ENCODE measurements at places on chromosomes 1 and 21. TPM values are rescaled to one million over a fixed set of nuclear protein-coding genes. Genes with fewer than 3 reads are reported as not detected.

Gene OR10J1
- not detected for total RNA-seq

GRCh38 chr1:226643177-226643576 is 94.6 kb downstream of the STUM start:
- peaks cover 5% of the 10 kb centered on the region for H3K36me3 ChIP-seq
- peaks cover 59% of the 10 kb centered on the region for H3K4me1 ChIP-seq
- peak overlapping the region; percentile 71 for H3K27ac ChIP-seq
- H3K4me3 ChIP-seq = peak overlapping the region; percentile 87
- peak; percentile 85 for DNase-seq
- no peaks in the 10 kb centered on the region for H3K27me3 ChIP-seq

DNA sequence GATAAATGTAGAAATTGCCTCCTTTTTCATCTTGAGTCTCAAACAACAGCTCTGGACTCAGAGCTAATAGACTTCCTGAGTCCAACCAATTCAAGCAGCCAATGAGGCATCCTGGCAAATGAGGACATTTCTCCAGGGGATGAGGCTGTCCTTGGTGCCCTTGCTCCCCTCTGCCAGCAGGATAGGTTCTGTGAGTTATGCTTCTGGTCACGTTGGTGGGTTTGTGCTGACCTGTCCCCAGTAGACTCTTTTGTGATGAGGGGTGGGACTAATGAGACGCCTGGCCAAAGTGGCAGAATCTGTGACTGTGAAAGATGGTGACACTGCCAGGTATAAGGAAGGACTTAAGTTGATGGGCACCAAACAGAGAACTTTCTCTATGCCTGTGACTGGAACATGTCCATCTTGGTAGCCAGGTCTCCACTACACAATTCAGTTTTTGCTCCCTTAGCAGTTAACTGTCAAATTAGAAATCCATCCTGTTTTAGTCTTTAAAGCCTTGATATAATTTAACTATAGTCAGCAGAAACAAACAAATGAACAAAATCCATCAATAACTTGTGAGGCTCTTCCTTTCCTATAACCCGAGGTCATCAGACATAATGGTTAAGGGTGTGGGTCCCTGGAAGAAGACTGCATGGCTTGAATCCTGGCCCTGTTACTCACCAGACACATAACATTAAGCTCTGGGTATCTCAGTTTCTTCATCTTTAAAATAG is 35.7 kb upstream of the THEM4 start:
- peaks cover 2% of the 10 kb centered on the region for H3K36me3 ChIP-seq
- H3K27ac ChIP-seq = peak overlapping the region; percentile 98
- peak overlapping the region; percentile 39 for H3K4me3 ChIP-seq
- peaks cover 57% of the 10 kb centered on the region for H3K4me1 ChIP-seq
- no peak for DNase-seq
- H3K27me3 ChIP-seq = no peaks in the 10 kb centered on the region

GRCh38 chr21:43726686-43727518 is 8.0 kb downstream of the PDXK start:
- DNase-seq = no peak
- no peaks in the 10 kb centered on the region for H3K36me3 ChIP-seq
- H3K4me1 ChIP-seq = peaks cover 69% of the 10 kb centered on the region
- H3K27me3 ChIP-seq = no peaks in the 10 kb centered on the region

- H3K27me3 ChIP-seq = no peaks in the 10 kb centered on the region
- no peak overlapping the region for H3K27ac ChIP-seq
- DNase-seq = no peak
- H3K36me3 ChIP-seq = peaks cover 20% of the 10 kb centered on the region
- no peak overlapping the region for H3K4me3 ChIP-seq
These were observed 42.5 kb downstream of the TP53BP2 start for GRCh38 chr1:223803211-223803610.

Gene OR6K6
- not detected for total RNA-seq

Gene SAMSN1
- 65.4 TPM for total RNA-seq

Gene CA6
- total RNA-seq = 1.6 TPM

DNA sequence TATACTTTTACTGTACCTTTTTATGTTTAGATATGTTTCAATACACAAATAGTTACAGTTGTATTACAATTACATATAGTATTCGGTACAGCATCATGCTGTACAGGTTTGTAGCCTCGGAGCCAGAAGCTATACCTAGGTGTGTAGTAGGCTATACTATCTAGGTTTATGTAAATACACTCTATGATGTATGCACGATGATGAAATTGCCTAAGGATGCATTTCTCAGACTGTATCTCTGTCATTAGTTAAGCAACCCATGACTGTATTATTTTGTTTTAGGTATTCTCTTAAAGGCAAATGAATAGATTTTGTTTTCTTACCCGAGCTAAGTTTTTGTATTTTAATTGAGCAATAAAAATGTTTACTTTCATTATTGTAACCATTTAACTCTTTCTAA is 56.4 kb downstream of the SPATA17 start:
- H3K27ac ChIP-seq = no peak overlapping the region
- DNase-seq = no peak
- no peak overlapping the region for H3K4me3 ChIP-seq
- H3K4me1 ChIP-seq = no peaks in the 10 kb centered on the region
- no peaks in the 10 kb centered on the region for H3K27me3 ChIP-seq

Gene ITLN2
- total RNA-seq = not detected

Gene SLC45A3
- total RNA-seq = 0.70 TPM
